ENCODE measurements at places on chromosomes 6 and 20.

DNA sequence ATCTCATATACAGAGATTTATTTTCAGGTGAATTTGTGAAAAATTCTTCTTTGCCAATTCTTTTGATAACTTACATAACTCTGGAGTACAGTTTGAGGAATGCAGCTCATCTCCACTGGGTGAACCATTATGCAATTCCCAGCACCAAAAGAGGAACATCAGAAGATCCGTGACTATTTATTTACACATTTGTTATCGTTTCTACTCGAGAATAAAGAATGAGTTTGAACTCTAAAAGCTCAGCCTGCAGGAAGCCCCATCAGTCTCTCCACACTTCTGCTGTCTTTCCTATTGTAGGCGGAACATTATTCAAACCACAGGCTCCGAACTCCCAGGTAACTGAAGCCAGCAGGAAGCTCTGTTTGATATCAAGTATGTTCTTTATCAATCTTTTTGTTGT is 95.9 kb upstream of the IFNGR1 start:
- DNase-seq: no peak

- no peak for DNase-seq
Measured at GRCh38 chr6:89862273-89862672, 32.0 kb upstream of the GJA10 start.

DNA sequence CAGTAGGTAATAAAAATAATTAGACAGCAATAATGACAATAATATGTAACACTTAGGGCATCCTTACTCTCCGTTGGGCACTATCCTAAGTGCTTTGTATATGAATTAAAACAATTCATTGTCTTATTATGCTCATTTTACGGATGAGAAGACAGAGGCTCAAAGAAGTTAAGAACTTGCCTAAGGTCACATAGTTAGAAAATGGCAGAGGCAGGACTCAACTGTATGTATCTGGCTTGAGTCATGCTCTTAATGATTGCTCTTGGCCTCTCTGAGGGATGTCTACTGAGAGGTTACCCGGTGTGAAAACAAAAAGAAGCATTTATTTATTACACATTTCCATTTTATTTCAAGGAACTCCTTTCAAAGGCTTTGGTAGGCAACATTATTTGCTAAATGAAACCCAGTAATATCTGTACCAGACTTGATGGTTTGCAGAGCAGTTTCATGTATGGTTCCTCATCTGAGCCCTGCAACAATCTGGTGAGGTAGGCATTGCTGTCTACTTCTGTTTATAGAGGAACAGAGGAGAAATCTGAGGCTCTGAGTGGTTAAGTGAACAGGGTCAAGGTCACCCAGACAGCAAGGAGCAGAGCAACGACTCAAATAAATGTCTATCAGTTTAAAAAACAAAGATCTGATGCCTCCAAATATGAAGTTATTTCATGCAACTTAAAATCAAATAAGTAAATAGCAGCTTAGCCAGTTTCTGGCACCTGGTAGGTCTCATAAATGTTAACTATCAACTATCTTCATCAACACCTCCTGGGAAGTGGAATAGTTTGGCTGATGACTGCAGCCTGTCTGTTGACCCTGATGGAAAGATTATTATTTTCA is 4.2 kb upstream of the PARD6B start:
- DNase-seq: no peak

GRCh38 chr20:56072165-56072564 is 66.8 kb upstream of the CBLN4 start:
- no peak for DNase-seq

- no peak for DNase-seq
Measured at GRCh38 chr6:105515054-105515453, 112.2 kb upstream of the PREP start.

- no peak for DNase-seq
Measured at GRCh38 chr20:51001430-51002265, 21.3 kb downstream of the KCNG1 start.

- DNase-seq: no peak
Measured at GRCh38 chr20:57317316-57317788, 12.3 kb upstream of the SPO11 start.

- DNase-seq: no peak
Measured at GRCh38 chr20:44810391-44811149, at the start of gene RIMS4. RIMS4 (minus strand) TSS chr20:44810546; CDS start chr20:44810271, 275 bp downstream.

DNA sequence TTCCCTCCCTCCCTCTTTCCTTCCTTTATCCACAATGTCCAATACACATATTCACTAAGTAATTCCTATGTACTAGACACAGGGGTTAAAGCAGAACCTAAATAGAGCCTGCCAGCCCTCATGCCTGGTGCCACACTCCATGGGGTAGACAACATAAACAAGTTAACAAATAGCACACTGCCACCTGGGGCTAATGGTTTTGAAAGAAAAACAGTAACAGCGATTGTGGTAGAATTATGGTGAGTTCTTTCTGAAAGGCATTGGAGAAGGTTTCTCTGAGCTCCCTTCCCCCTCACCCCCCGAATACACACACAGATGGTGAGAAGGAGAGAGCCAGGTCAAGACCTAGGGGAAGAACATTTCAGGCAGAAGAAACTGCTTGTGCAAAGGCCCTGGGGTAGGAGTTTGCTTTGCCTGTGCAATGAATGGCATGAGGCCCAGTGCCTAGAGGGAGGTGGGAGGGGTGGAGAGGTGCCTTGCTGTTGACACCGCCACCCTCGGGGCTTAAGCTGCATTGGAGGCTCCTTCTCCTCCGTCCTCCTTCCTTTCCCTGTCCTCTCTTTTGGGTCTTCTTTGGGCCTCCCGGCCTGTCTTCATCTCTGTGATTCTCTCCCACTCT is 502.4 kb upstream of the SULF2 start:
- DNase-seq: no peak

DNA sequence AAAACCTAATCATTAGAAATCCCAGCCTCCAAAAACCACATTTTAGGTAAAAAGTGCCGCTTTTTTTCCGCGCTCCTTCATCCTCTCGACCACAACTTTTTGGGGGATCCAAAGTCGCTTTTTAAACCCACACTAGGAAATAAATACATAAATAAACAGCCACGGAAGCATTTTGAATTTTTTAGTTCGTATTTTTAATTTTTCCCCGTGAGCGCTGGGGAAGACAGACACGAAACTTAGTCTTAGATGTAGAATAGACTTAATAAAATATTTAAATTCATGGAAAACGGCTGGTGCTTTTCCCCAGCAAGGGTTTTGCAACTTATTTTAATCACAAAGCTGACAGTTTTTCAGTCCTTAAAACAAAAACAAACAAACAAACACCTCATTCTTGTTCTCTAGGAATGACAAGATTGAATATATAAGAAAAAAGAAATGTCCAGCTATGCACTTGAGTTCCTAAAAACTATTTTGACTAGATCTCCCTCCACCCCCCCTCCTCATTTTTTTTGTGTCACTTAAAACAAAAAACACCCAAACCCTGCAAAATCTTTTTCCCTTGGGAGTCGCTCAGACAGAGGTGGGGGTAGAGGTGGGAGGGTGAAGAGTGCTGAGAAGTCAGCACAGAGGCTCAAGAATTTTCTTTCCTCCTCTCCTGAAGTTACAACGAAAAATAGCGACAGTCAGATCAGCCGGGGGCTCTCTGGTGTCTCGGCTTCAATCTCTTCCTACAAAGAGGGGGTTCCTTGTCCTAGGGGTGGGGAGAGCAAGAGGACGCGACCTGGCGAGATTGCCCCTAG is 43.4 kb upstream of the SUPT3H start:
- peak; percentile 42 for DNase-seq

GRCh38 chr6:89527634-89528033 is 94.7 kb downstream of the ANKRD6 start:
- no peak for DNase-seq

DNA sequence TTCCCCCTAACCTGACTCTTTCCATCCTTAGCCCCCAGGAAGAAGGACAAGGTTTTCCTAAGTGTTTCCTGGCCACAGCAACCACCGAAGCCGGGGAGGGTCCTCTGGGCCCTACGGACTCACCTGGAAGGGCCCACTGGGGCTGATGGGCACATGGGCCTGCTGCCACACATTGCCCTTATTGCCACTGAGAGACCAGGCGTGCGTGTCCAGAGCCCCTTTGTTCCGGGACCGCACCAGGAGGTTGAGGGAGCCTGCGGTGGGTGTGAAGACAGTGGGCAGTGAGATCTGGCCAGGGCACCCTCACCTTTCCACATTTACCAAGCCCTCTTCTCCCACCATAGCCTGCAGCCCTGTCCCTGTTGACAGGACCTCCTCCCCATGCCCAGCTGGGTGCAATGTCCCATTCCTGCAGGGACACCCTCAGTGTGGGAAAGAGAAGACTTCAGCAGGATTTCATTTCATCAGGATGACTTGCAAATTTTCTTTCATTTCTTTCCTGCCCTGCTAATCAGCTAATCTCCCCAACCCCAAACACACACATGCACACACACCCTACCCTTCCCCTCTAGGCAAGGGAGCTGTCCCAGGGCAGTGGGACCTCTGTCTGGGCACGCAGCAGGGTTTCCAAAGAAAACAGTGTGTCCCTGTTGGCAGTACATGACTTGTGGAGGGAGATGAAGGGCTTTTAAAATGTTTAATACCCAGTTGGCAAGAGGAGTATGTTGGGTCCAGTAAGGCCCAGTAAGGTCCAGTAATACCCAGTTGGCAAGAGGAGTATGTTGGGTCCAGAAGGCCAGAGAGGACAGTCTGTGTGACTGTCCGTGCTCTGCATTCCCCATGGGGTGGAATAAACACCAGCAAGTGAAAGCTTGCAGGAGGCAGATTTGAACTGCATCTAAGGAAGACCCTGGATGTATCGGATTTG is 59.0 kb downstream of the MDGA1 start:
- DNase-seq: peak; percentile 29

GRCh38 chr6:26319405-26320128 is 45.4 kb upstream of the BTN3A2 start:
- no peak for DNase-seq

DNA sequence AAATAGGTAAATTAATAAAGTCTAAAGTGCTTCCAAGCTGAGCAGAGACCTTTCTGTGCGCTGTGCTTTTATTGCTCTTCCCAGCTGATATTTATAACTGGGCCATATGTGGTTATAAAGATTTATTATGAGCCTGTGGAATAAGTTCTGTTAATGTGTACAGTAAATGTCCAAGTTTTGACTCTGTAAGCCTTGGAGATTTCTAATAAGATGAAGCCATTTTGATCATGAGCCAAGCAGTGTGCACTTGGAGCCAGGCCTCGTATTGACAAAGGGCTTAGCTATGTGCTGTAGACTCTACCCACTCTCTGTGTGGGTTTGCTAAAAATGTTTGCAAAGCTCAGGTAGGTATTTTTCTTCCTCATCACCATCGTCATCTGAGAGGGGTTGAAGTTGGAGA is 361.1 kb downstream of the FOXA2 start:
- DNase-seq: no peak

DNA sequence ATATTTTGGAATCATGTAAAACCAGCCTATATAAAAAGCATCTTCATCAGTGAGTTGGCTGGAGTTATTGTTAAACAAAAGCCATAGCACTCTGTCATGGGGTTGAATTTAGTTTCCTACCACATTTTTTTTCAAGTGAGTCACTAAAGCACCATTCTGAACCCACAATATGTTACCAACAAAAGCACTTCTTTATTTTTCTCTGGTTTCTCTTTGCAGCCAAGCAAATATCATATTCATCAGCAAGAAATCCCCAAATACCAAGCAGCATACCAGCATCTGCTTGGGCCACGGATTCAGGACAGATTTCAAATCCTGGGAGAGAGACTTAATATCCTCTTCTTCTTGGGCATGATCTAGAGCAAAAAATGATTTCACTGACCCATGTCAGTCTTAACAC is 441.4 kb downstream of the BCKDHB start:
- DNase-seq: peak; percentile 95

- DNase-seq: no peak
Measured at GRCh38 chr6:66896415-66896814, 1189.4 kb upstream of the EYS start.

DNA sequence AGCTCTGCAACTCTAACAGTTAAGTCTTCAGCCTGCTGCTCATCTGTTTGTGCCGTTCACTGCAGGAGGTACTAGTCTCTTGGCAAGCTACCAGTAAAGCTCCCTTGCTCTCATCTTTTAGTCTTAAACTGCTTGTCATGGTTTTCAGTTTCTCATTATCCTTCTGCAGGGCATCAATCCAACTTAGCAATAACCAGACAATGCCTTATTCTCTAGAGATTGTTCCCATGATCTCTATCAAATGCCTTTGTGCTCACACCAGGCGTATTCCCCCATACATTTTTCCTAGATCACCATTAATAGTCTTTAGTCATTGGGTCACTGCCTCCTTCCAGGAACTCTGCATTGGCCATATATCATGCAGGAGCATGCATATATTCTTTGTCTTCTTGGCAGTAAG is 171.3 kb downstream of the GRM1 start:
- DNase-seq: peak; percentile 91

GRCh38 chr20:60788070-60788469 is 464.0 kb upstream of the CDH4 start:
- no peak for DNase-seq

DNA sequence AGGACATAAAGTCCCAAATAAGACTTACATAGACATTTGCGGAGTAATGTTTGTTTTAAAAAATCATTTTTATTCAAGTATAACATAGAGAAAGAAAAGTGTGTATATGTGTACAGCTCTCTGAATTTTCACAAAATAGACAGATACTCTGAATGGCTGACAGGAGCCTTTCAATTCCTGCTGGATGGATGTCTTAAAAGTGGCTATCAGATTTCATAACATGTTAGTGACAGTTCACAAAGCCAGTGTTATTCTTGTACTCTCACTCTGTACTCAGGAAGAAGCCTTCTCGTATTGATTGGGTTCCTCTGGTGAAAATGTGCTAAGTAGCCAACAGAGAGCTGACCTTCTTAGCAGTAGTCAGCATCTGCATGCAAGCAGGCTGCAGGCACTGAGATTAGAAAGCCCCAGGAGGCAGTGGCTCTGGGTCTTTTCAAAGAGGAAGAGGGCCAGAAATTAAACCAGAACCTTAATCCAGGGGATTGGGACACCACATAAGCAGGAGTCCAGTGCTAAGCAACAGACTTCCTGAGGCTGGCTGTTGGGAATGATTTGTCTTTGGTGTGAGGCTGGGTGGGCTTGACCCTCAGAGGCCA is 19.7 kb downstream of the SLC17A4 start:
- no peak for DNase-seq

GRCh38 chr20:42267793-42268384 is 649.7 kb upstream of the CHD6 start:
- DNase-seq: no peak

- peak; percentile 49 for DNase-seq
Measured at GRCh38 chr6:16767765-16768476, 6.7 kb upstream of the ATXN1 start.

Data from fibroblast of skin of scalp (primary cell).